ENCODE measurements at places on chromosomes 1 and 21.

GRCh38 chr1:95033843-95034242 is 38.9 kb downstream of the ALG14 start:
- H3K36me3 ChIP-seq, result no peaks in the 10 kb centered on the region
- H3K27me3 ChIP-seq, result no peaks in the 10 kb centered on the region
- no peak overlapping the region for H3K27ac ChIP-seq
- H3K4me3 ChIP-seq, result no peak overlapping the region
- H3K4me1 ChIP-seq, result peaks cover 16% of the 10 kb centered on the region
- DNase-seq, result no peak

DNA sequence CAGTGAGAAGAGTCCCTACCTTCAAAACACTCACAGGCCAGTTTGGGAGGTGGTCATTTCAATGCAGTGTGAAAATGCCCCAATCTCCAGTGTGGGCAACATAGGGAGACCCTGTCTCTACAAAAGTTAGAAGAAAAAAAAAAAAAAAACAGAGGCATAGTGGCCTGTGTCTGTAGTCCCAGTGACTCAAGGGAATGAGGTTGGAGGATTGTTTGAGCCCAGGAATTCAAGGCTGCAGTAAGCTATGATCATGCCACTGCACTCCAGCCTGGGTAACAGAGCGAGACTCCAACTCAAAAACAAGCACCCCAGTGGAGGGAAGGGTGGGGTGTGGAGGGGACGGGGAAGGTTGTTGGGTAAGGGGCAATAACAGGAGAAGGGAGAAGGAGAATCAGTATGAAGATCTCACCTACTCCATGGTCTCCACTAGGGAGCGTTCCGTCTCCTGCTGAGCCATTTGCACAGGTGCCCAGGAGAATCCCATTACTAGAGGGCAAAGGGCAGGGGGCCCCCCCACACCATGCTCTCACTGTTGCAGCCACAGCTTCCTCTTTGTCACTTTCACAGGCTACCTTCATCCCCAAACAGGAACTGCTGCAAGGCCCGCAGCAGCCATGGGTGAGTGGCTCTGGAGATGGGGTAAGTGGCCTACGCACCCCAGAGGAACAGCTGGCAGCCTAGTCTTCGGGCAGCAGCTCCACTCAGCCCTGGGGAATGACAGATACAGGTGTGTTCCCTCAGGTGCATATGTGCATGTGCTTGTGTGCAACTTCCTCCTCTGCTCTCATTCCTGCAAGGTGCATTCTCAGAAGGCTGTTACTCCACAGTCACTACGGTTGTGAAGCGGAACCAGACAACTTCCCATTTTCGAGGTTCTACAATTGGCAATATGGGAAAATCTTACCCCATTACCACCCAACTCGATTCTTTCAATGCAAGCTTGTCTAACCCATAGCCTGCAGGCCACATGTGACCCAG is 87.9 kb upstream of the LYST start:
- no peaks in the 10 kb centered on the region for H3K36me3 ChIP-seq
- H3K27ac ChIP-seq, result no peak overlapping the region
- no peak overlapping the region for H3K4me3 ChIP-seq

- H3K4me3 ChIP-seq, result no peak overlapping the region
- H3K4me1 ChIP-seq, result no peaks in the 10 kb centered on the region
- no peaks in the 10 kb centered on the region for H3K36me3 ChIP-seq
Measured at GRCh38 chr1:222334026-222334680, 213.8 kb downstream of the HHIPL2 start.

DNA sequence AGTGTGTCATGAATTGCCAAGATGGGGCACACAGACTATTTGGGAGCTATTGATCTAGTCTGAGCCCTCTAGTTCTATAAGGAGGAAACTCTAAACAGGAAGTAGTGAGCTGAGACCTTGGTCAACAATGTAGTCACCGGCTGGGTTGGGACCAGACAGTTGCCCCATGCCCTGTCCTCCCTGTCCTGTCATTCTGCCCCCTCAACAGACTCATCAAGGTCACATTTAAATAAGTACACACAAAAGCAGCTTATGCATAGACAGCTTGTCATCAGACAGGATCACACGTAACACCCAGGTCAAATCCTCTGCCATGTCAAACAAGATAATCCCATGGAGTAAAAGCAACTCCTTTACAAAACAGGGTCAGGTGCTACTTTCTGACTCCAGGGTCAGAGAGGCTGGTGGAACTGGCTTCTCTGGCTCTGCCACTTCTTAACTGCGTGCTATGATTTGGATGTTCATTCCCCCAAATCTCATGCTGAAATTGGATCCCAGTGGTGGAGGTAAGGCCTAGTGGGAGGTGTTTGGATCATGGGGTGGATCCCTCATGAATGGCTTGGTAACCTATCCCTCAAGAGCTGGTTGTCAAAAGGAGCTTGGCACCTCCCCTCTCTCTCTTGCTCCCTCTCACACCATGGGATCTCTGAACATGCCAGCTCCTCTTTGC is 128.9 kb downstream of the HIVEP3 start:
- H3K36me3 ChIP-seq, result no peaks in the 10 kb centered on the region
- no peak overlapping the region for H3K27ac ChIP-seq
- H3K4me1 ChIP-seq, result no peaks in the 10 kb centered on the region
- no peak overlapping the region for H3K4me3 ChIP-seq
- DNase-seq, result no peak

GRCh38 chr1:161953256-161953920 is 70.3 kb downstream of the OLFML2B start:
- no peaks in the 10 kb centered on the region for H3K36me3 ChIP-seq
- DNase-seq, result no peak
- H3K27ac ChIP-seq, result no peak overlapping the region
- no peak overlapping the region for H3K4me3 ChIP-seq
- no peaks in the 10 kb centered on the region for H3K4me1 ChIP-seq

All from RWPE2 (cell line).